ENCODE measurements at places on chromosomes 5 and 9.

- DNase-seq: no peak
Observed at GRCh38 chr9:133470427-133470924, 8.4 kb downstream of the SLC2A6 start.

GRCh38 chr9:126154869-126155268 is 171.8 kb upstream of the MVB12B start:
- DNase-seq: no peak

DNA sequence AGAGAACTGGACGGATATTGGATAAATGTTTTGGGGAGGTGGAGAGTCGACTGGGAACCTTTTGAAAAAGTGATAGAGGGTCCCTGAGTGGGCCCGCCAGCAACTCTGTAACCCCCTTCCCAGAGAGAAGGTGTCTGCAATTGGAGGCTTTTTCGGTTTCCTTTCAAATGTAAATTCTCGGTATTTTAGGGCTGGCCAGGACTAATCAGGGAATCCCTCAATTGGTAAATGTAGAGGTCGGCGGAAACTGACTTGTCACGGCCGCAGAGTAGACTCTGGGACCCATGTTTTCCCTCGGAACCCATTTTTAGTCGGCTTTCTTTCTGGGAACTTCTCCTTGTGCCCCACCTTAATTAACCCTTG is 524 bp downstream of the CCNB1 start:
- DNase-seq: no peak

GRCh38 chr5:22708770-22709328 is 144.3 kb downstream of the CDH12 start:
- DNase-seq: peak; percentile 1

- DNase-seq: no peak
Observed at GRCh38 chr5:148084269-148084668, 20.5 kb downstream of the SPINK5 start.

GRCh38 chr5:178625679-178626483 is 969 bp downstream of the CLK4 start:
- DNase-seq: no peak

DNA sequence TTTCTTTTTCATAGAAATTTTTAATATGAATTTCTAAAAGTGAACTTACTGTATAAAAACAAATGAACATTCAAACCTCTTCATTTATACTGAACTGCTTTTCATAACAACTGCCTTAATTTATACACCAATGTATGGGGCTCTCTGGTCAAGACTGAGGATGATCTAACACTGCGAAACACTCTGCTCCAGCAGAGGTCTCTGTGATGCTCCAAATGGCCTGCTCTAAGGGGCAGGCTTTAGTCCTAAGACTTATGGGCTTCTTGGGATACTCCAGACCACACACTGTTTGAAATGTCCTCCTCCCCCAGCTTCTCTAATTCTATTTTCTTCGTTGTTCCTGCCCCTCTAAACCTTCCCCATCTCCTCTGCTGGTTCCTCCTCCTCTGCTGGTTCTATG is 58.5 kb downstream of the LIFR start:
- DNase-seq: no peak

DNA sequence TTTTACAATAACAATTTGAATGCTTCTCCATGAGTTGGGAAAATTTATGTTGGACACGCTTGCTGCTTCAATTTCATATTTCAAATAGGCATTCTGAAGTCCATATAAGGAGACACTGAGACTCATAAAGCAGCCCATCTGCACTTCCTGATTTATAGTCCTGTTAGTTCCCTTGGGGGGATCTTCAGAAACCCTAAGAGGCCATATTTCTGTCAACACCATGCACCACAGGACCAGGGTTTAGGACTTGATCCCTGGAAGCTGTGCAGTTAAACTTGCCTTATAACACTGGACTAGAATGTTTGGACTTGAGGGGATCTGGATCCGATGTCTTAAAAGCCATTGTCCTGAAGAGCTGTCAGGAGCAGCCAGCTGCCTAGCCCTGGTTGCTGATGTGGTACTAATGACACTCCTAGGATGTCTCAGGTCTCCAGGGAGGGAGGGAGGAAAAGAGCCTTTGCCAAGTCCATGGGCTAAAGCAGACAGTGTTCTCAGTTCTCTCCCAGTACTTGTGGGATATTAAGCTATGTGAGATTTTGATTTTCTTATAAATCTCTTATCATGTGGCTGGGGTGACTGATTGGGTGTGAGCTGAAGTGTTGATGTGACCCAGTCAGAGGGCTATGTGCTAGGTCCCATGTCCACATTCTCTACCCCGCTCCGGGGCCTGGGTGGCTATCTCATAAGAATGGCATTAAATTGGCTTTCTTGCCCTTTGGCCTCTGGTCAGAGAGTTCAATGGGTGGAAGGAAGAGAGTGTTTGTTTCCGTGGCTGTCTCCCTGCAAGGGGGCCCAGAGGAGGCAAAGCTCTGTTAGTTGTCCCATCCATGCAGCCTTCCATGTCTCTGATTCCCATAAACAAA is 399.8 kb downstream of the OSTF1 start:
- DNase-seq: no peak

DNA sequence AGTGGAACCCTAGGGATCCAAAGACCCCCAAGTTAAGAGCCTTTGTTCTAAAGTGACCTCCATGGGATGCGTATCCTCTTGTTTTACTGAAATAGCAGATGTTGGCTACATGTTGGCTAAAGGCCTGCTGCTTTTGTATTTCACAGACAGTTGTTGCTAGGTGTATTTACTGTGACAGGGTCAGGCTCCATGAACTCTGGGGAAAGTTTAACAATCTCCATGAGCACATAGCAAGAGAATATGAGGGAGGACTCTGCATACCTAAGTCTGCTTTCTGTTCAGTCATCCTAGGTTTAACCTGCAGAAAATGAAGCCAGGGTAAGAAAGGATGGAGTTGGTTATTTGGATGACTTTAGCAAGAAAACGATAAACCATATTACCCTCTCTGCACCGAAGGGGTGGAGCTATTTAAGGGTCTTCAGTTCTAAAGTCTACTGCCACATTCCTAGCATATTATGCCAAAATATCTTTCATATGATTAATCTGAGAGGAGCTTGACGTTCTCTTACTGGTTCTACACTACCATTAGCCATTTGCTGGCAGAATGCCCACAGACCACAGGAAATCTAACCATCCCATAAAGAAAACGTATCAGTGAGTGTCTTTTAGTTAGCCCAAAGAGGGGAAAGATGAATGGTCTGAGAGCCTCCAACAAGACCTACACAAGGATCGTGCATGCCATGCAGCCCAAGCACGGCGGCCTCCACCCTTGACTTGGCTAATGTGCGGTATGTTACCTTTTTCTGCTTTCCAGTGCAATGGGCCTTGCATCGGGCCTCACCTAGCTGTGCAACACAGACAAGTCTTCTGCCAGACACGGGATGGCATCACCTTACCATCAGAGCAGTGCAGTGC is 127.8 kb downstream of the SAXO1 start:
- DNase-seq: no peak

GRCh38 chr9:73872701-73873100 is 624.4 kb upstream of the RORB start:
- DNase-seq: no peak

DNA sequence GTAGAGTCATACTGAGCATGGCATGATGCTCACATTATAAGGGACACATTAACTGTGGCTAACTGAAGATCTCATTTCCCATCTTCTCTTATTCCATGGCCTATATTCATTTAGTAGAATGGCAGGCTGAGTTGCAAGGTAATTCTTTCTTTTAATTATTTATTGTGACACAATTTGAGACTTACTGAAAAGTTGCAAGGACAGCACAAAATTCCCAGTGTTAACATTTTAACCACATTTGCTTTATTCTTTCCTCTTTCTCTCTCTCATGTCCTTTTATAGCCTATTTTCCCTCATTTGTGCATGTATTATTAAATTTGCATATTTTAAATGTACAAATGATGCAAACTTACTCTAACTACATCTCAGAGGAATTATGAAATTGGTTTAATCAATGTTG is 366.1 kb upstream of the RPS23 start:
- DNase-seq: no peak

DNA sequence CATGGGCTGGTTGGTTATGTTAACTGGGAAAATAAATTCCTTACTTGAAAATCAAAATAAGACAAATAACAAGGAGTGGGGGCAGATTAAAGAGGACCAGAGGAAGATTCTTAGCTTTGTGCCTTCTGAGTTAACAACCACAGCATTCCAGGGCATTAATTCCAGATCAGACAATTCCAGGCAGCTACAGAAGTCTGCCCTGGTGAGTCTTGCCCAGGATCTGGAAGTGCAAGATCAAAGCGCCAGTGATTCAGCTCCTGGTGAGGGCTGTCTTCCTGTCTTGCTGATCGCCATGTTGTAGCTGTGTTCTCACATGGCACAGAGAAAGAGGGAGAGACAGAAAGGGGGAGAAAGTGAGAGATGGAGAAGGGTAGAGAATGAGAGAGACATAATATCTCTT is 65.6 kb downstream of the ANXA2R start:
- DNase-seq: no peak

DNA sequence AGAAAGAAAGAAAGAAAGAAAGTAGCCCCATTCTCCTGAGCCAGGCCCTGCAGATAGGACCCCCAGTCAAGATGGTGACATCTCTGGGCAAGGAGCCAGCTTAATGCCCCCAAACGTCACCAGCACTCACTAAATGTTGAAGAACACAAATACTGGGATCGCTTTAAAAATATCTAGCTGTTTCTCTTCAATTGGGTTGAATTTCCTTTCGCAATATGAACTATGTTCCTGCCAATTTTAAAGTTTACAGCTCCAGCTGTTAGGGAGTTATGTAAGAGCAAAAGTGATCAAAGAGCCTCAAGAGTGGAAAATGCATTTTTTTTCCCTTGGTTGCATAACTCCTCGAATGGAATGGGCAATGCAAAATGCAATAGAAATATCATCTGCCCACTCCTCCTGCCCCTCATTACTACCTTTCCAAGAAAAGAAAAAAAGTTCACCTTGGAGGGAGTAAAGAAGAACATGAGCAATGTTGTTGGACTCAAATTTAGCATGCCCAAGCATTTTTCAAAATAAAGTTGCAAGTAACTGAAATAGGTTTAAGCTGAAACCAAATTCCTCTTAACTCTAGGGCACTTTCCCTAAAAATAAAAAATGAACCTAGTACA is 244.2 kb upstream of the PIK3R1 start:
- no peak for DNase-seq

DNA sequence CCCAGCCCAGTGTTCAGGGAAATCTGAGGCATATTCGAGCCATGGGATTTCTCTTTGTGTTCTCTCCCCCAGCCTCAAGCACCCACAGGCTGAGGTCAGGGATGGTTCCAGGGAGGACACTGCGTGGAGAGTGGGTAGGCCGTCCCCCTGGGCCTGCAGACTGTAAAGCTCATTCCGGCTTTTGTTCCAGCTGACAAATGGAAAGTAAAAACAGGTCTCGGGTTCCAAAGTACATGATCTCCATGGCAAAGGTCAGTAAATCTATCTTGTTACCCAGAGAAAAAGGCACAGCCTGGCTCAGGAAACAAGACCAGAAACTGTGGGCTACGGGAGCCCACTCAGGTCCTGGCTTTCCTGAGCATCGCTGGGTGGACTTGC is 116.2 kb downstream of the ROR2 start:
- no peak for DNase-seq

DNA sequence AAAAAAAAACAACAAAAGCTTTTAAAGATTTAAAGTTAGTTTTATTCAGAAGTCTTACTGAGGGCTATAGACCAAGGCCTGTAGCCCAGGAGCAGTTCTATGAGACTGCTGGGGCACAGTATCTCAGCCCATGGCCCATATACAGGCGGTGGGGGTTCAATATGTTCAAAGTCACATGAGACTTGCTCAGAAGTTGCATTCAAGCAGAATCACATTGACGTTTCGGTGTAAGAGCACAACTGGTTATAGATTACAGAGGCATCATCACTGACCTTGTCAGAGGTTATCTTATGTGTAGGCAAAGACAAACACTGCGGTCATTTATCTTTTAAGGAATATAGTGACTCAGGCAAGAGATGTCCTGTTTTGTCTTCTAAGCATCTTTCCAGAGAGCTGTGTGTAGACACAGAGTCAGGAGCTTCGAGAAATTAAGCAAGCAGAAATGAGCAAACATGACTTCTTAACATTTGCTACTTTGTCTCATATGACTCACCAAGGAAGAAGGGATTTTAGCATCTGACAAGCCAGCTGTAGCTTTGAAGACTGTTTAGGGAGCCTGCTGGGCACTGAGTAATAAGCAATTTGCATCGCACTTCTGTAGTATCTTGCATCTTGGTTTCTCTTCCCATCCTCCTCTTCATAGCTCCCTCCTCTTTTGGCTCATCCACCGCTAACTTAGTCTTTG is 12.9 kb upstream of the F2RL1 start:
- no peak for DNase-seq

- DNase-seq: no peak
Observed at GRCh38 chr5:14464671-14465070, 116.9 kb upstream of the OTULINL start.

GRCh38 chr5:142109331-142110045 is 909 bp downstream of the NDFIP1 start:
- DNase-seq: no peak

DNA sequence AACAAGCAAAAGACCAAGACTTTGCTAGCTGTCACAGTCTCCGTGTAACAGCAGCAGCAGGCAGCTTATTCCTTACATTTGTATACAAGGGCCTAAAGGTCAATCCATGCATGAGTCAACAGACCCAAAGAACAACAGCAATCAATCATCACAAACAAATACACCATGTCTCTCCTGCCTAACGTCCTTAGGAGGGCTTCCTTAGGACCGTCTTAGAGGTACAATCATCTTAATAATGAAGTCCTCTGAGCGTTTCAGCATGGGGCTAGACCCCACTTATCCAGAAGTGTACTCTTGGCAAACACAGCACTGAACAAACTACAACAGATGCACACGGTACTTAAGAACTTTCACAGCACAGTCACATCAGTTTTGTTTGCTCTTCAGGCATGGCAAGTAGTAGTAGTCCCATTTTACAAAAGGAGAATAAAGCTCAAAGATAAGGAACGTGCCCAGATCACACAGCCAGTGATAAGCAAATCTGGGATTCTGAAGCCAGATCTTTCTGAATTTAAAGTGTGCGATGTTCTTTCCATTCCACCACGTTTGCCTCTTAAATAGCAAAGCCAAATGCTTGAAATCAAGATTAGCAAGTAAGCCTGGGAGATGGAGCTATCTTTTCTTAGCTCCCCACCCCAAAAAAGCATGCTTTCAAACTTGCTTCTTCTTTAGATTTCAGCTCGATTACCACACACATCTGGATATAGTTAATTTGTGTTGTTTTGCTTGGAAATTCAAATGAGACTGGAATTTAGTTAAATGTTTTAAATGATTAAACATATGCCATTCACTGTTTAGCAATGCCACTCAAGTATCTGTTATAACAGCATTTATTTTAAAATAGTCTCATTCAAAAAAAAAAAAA is 24.2 kb downstream of the PSMB7 start:
- no peak for DNase-seq

DNA sequence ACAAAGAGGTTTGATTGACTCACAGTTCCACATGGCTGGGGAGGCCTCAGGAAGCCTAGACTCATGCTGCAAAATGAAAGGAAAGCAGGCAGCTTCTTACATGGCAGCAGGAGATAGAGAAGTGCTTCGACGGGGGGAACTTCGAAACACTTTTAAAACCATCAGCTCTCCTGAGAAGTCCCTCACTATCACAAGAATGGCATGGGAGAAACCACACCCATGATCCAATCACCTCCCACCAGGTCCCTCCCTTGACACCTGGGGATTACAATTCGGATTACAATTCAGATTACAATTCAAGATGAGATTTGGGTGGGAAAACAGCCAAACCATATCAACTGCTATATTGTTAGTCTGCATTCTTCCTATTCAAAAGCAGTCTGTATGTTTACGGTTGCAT is 322.3 kb upstream of the ISL1 start:
- no peak for DNase-seq

GRCh38 chr9:78595200-78595945 is 298.4 kb downstream of the PSAT1 start:
- DNase-seq: no peak

- DNase-seq: no peak
Observed at GRCh38 chr5:66891184-66891925, 295.2 kb downstream of the MAST4 start.
